NCI-H1092 (cell line): ENCODE measurements at places on chromosomes 2 and 18.

GRCh38 chr2:7467782-7468447 is 550.7 kb downstream of the RNF144A start:
- DNase-seq = no peak

GRCh38 chr2:148545390-148546256 is 98.9 kb upstream of the EPC2 start:
- DNase-seq = no peak

DNA sequence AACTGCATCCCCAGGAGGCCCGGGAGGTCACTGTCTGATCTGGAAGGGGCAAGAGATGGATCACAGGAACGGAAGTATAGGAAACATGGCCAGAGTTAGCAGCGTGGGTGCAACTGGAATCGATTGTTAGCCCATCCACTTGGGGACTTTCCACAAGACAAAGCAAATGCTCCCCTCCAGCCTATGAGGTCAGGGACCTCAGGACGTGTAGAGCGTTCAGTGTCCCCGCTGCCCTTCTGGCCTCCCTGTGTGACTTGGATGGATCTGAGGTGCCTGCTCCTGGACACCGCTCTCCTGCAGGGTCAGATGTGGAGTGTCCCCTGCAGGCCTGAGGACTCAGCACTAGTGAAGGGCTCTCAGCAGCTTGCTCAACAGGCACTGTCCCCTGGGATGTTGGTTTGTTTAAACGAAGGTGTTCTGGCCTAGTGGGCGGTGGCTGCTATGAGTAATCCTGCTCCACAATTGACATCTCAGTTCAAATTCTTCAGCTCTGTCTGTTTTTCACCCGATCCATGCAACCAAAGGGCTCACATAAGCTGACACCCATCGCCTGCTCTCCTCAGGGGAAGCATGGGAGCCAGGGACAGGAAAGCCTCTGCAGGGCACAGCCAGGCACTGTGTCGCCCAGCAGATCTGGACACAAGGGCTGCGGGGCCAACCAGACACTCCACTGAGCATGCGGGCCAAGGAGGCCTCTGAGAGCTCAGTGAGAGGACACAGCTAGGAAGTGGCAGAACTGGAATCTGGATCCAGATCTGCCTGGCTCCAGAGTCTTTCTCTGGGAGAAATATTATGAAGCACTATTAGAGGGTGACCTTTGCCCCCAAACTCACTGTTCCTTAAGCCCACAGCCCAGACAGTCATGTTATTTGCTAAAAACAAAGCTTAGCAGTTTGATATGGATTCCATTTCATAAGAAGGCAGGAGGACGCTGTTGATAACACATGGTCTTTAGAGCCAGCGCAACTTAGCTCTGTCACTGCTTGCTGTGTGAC is 78.5 kb downstream of the RHOB start:
- DNase-seq = no peak

GRCh38 chr2:46179037-46179621 is 118.1 kb upstream of the EPAS1 start:
- no peak for DNase-seq

- no peak for DNase-seq
These were observed 24.9 kb downstream of the EFHD1 start for GRCh38 chr2:232658217-232658785.

- DNase-seq = no peak
These were observed 300.5 kb downstream of the INSIG2 start for GRCh38 chr2:118388771-118389170.

DNA sequence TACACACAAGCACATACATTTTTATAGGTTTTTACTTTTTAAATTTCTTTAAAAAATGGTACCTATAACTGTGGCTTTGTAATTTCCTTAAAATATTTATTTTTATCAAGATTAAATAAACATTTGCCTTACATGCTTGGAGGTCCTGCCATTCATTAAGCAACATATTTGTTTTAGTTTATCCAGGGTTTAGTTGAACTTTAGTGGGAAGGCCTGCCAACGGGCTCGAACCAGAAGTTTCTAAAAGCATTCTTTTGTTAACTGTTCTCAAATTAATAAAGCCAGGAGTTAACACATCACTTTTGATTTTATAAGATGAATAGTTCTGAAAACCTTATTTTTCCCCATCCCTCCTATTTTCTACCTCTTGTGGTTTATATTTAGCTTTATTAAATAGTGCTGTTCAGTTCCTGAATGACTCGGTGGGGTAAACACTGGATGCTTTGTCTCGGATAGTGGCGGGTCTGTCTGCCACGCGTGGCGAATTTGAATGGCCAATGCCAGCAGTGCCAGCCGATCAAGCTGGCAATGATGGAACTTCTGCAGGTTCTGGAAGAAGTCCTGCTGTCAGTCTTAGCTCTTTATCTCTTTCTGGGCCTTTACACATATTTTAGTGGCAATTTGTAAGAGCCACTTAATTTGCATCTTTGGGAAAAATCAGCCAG is 32.2 kb downstream of the SH3YL1 start:
- no peak for DNase-seq

DNA sequence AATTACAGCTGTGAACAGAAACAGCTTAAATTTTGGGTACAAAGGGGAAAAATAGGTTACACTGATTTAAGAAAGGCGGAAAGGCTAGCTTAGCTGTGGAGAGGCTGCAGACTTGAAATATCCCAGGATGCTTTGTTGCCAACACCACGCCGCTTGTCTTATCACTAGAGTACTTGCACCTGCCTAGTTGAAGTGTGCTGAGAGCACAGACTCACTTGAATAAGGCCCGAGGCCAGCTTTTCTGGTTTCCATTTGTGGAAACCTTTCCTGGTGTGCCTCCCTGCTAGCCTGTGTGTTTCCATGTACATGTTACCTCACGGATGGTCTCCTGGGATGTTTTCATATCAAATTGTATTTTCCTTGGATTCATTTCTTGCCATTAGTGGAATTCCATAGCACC is 3.2 kb downstream of the CABLES1 start:
- peak; percentile 86 for DNase-seq

DNA sequence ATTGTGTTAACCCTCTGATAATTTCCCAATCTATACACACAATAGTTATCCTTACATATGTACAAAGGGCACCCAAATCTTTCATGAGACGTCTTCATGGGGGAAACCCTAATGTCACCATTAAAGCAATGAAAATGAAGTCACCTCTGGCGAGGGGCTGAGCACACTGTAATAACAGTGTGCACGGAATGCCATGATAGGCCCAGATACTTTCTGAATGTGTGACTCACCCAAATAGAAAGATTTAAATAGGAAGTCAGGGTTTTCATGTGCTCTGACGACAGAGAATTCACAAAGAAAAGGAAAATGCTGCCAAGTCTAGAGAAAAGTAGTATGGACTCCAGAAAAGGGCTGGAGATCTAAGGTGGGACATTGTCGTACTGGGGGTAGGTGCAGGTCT is 128.3 kb downstream of the SATB2 start:
- no peak for DNase-seq

GRCh38 chr2:144990661-144991060 is 470.7 kb upstream of the ZEB2 start:
- DNase-seq = no peak

GRCh38 chr18:46542545-46542944 is 114.5 kb downstream of the LOXHD1 start:
- no peak for DNase-seq

- DNase-seq = no peak
These were observed 49.4 kb downstream of the SLC66A2 start for GRCh38 chr18:79902075-79902474.

- DNase-seq = peak; percentile 51
These were observed 17.9 kb downstream of the TMEM37 start for GRCh38 chr2:119449521-119449920.

DNA sequence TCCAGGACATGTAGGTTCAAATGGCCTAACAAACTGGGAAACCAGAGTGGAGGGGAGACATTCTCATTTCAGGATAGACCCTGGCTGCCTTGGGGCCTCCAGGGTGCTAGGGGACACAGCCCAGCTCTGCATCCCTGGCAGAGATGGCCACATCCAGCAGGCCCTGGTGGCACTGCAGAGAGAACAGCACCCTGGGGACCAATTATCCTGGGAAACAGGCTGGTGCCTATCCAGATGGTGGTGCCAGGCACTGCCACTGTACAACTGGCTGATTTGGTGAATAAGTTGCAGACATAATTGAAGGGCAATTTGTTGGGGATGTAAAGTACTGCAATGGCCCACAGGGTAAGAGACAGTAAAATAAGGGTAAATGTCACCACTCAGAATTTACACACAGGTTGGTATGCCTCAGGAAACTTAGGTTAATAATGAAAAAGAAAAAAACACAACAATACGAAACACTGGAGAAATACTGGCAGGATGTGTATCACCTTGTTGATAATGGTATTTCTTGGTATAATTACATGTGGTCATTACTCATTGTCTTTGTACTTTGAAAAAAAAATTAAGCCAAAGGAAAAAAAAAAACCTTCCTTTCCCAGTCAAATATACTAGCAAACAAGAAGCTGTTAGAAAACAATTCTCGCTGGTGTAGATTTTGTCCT is 12.8 kb upstream of the SFTPB start:
- peak; percentile 30 for DNase-seq

GRCh38 chr2:100845141-100845991 is 25.4 kb downstream of the NPAS2 start:
- DNase-seq = no peak

- DNase-seq = no peak
These were observed 25.1 kb downstream of the ADRA2B start for GRCh38 chr2:96091141-96091710.

- no peak for DNase-seq
These were observed 19.4 kb downstream of the KCNIP3 start for GRCh38 chr2:95316466-95317122.

- DNase-seq = no peak
These were observed 166.3 kb downstream of the C1D start for GRCh38 chr2:67896476-67896875.

GRCh38 chr18:39660141-39660540 is 2094.5 kb upstream of the CELF4 start:
- no peak for DNase-seq

DNA sequence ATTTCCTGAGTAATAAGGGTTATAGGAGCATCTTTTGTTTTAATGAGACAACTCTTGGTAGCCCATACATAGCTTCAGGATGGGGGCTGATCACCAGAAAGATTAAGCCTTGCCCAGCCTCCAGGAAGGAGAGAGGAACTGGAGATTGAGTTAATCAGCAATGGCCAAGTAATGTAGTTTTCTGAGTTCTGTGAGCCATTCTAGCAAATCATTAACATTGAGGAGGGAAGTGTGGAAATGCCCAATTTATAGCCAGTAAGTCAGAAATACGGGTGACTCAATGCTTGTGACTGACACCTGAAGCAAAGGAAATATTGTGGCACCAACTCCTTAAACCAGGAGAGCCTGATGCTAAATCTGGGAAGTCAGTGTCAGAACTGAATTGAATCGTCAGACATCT is 205.1 kb upstream of the SRD5A2 start:
- DNase-seq = no peak

DNA sequence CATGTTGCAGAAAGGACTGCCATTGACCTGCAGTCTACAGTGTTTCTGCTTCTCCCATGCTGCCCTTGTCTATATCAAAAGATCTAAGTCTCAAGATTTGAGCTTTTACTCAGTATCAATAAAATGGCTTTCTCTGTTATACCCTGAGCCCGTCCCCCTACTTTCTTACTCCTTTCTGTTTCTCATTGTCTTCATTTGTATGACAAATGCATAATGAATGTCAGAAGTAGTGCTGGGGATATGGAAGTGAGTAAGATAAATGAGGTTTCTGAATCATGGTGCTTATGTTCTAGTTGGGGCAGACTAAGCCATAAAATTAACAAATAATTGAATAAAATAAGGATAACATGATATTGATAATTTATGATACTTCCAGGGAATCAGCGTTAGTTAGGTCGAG is 128.6 kb downstream of the PARD3B start:
- no peak for DNase-seq

DNA sequence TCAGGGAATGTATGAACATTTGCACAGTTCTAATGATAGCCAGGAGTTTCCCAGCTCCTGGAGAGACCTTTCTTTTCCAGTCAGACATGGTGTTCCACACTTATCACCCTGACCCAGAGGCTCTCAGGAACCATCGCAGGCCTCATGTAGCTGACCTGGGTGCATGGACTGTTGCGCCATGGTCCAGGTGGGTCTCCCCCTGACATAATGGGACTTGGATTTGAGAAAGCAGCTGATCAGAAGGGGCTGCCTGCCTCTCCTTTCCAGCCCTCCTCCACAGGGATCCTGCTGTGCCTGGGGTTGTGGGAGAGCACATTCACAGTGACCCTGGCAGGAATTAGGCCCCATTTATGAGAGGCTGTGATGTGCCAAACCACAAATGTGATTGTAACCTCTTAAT is 133.4 kb upstream of the ALPP start:
- DNase-seq = no peak

GRCh38 chr2:112168422-112169124 is 30.4 kb downstream of the FBLN7 start:
- no peak for DNase-seq

GRCh38 chr18:69998523-69998987 is 50.9 kb upstream of the CD226 start:
- no peak for DNase-seq

GRCh38 chr2:1967242-1968208 is 223.2 kb upstream of the PXDN start:
- no peak for DNase-seq

GRCh38 chr2:133867166-133867565 is 298.9 kb upstream of the NCKAP5 start:
- DNase-seq = no peak

- DNase-seq = no peak
These were observed 40.5 kb downstream of the MYO5B start for GRCh38 chr18:50154420-50154819.
